Hematopoietic multipotent progenitor cell treated with erythropoietin and hydrocortisone succinate and interleukin-3 and kit ligand, for 15 days (in vitro differentiated cells): ENCODE measurements at places on chromosomes 1 and 21.

- DNase-seq, result no peak
Observed at GRCh38 chr1:204929487-204930154, 59.0 kb downstream of the NFASC start.

- DNase-seq, result no peak
Observed at GRCh38 chr1:31981972-31982371, 31.7 kb upstream of the KHDRBS1 start.

GRCh38 chr1:201272799-201273198 is 10.5 kb upstream of the PKP1 start:
- DNase-seq, result no peak

- DNase-seq, result no peak
Observed at GRCh38 chr1:117147856-117148588, 26.5 kb upstream of the TRIM45 start.

- DNase-seq, result no peak
Observed at GRCh38 chr1:64956733-64957441, 9.5 kb downstream of the JAK1 start.

DNA sequence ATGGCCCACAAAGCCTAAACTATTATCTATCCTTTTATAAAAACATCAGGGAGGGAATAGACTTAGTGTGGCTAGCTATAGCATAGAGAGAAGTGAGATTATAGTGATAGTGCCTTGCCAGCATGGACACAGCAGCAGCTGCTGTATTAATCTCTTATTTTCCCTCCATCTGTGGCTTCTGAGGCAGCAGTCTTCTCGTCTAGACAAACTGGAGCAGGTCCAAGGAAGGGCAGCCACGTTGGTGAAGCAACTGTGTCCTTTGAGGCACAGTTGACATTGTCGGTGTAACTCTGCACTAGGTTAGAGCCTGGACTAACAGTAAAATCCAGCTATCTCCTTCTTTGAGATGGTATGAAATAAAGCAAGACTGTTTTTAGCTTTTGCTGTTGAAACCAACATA is 131.3 kb downstream of the CACHD1 start:
- no peak for DNase-seq

- DNase-seq, result no peak
Observed at GRCh38 chr21:45599146-45599581, 44.4 kb upstream of the PCBP3 start.

- DNase-seq, result no peak
Observed at GRCh38 chr1:16915627-16915973, 6.1 kb upstream of the CROCC start.

DNA sequence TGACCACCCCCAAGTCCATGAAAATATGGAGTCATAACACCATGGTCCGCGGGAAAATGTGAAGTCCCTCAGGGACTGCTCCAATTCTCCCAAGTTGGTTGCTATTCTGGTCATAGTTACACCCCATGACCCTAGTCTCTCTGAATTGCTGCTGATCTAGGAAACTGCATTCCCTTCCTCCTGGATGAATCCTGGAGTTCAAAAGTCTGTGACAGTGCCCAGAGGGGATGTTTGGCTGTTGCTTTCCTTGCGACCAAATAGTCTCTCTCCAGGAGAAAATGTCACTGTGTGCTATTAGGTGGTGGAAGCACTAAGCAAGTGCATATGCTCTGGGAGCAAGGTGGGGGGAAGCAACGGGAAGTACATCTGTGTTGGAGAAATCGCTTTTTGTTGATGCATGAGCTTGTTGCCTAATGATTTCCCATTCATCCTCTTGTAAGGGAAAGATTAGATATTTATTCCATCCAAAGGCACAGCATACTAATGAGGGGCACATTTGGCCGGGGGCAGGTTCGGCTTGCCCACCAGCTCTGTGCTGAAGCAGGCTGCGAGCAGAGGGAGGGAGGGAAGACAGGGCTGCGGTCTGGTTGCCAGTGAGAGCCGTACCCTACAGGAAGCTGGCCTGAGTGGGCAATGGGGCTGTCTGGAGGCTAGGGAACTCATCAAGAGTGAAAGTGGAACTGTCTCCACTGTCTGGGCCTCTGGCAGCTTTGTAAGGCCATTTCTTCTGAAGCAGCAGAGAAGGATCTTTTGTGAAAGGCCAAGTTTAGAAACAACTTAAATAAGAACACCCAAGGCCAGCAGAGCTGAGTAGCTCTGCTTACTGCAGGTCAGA is 27.2 kb downstream of the SYT6 start:
- DNase-seq, result no peak

- no peak for DNase-seq
Observed at GRCh38 chr1:69569175-69569541, 1.4 kb downstream of the LRRC7 start.

DNA sequence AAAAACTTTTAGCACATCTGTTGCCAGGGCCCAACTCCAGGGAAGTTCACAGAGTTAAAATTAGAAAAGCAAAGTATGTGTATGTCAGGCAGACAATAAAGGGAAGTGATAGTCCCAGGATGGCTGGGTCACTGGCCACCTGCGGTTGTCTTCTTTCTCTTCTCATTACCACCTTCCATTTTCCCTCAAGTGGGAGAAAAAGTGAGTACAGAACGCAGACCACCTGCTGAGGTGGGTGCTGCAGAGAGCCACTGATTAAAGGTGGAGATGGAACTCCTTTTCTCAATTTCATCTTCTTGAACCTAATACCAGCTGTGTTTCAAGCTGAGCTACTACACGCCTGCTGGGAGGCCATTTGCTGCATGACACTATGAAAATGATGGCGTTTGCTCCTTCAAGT is 88.8 kb upstream of the PDE4B start:
- DNase-seq, result no peak

- peak; percentile 59 for DNase-seq
Observed at GRCh38 chr1:155938220-155938627, 3.2 kb upstream of the RXFP4 start.

DNA sequence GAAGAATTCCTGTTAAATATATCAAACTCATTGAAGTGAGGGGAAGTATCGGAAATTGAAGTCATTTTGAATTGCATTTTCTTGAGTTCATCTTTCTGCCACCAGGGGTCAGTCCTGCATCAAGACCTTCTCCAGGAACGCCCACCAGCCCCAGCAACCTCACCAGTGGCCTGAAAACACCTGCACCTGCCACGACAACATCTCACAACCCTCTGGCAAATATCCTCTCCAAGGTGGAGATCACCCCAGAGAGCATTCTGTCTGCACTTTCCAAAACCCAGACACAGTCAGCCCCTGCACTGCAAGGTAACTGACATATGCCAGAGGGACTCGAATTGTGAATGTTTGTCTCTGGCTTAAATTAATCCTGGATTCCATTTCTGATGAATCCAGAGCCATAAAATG is 22.8 kb upstream of the TARS2 start:
- DNase-seq, result peak; percentile 80

DNA sequence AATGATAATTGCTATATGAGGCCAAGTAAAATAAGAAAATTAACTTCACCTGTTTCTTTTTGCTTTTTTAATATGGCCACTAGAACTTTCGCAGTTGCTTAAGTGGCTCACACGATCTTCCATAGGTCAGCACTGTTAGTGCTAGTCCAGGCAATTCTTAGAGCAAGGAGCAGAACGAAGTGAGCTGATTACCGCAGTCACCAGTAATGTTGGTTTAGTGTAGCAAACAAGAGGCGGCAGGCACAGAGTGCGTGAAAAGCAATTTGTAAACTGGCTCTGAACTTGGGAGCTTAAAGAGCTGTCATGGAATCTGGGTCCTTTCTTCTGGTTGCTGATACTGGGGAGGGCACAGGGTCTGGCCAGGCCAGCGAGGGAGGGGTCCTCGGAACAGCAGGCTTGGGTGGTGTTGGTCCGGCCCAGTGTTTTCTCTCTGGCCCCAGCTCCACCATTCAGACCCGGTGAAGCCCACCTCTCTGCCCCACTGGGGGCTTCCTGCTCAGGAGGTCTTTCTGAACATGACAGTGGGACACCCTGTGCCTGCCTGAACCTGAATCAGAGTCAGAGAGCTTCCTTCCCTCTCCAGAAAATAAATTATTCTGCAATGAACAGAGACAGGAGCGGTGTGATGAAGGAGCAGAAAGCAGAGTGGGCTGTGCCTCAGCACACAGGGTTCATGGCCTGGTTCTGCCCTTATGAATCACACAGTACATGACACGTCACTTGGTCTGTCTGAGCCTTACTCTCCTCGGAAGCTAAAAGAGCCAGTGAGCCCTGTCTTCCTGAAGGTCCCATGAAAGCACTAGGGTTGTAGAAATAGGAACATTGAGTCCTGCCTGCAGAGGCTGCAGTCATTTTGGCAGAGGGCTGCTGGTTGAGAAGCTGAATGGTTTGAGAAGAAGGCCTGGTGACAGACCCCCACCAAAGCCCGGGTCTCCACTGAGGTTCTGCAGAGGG is 11.9 kb downstream of the ETS2 start:
- DNase-seq, result no peak

DNA sequence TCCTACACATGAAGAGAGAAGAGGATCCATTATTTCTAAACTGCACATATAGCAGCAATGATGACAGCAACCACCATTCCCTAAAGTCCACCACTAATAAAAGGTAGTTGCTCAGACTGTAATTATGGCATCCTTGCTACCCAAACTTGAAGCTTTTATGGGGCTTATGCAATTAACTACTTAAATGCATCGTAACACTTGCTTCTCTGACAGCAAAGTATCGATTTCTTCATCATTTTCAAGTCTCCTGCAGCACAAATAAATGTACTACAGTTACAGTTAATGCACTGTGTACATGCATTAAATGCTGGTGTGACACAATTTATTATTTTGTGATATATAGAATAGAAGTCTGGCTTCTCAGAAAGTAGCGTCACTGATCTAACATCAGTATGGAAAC is 241.7 kb downstream of the USH2A start:
- no peak for DNase-seq

- no peak for DNase-seq
Observed at GRCh38 chr1:223873044-223873443, 27.3 kb upstream of the TP53BP2 start.

GRCh38 chr21:45942755-45943629 is 38.6 kb upstream of the COL6A1 start:
- DNase-seq, result no peak

GRCh38 chr1:225258811-225259210 is 169.0 kb downstream of the LBR start:
- DNase-seq, result no peak

- no peak for DNase-seq
Observed at GRCh38 chr1:112337028-112337531, 58.9 kb upstream of the CTTNBP2NL start.

- DNase-seq, result no peak
Observed at GRCh38 chr21:31287201-31287600, 56.9 kb downstream of the TIAM1 start.

GRCh38 chr1:193356249-193356648 is 169.8 kb upstream of the B3GALT2 start:
- no peak for DNase-seq

- no peak for DNase-seq
Observed at GRCh38 chr1:231527586-231528171, 790 bp upstream of the TSNAX start.

DNA sequence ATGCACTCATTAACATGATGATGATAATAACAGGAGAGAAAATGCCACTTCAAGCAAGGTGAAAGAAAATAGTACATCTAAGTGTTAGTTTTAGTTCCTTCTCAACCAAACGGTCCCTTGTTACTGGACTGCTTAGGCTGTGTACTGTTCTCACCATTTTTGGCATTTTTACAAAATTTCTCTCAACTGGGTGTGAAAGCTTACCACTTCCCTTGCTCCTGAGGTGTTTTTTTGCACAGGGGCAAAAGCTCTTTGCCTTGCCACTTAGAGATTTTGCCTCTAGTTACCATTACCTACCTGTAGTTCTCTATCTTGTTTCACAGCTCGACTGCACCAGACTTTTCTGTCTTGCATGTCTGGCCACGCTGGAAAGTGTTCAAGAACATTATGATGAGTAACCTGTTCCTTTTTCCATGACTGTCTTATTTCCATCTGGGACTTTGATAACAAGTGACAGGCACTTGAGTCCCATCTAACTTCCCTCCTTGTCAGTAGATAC is 10.7 kb downstream of the NEK7 start:
- peak; percentile 25 for DNase-seq

DNA sequence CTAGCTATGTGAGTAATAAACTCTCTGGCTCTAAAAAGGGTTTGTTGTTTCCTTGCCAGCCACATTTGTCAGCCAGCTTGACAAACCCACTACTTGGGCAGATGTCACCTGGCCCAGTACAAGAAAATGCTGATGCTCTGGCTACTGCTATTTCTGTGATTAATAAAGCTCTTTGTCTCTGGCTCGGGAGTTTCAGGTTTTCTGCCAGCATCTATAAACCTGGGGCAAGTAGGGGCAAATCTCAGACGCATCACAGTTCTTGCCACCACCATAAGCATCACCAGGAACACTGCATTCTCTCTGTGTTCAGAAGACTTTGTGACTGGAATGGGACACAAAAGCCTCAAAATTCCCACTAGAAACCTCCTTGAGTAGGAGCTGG is 2.5 kb downstream of the ITLN2 start:
- DNase-seq, result no peak
